ENCODE measurements at places on chromosomes 1 and 21.

DNA sequence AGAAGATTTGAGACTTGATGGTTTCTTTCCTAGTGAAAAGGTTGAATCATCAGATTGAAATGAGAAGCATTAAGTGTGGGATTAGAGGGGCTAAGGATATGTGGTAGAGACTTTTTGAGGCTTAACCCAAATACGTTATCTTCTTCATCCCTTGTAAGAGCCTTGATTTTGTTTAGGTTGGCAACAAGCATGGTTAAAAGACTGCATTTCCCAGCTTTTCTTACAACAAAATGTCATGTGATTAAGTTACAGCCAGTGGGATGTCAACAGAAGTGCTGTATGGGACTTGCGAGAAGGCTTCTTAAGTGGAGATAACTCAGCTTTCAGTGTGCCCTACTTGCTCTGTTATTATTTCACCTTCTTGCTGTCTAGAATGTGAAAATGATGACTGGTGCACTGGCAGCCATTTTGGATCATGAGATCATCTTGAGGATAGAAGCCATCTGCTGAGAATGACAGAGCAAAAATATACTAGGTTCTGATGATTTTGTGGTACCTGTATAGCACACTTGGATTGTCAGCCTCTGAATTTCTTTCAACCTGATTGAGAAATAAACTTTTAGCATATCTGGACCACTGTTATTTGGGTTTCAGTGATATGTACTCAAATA, 41.3 kb upstream of the GNG12 start:
- no peak for DNase-seq

- DNase-seq = no peak
Observed at GRCh38 chr21:41626021-41626420, 118.1 kb upstream of the TMPRSS2 start.

- no peak for DNase-seq
Observed at GRCh38 chr1:181028615-181029014, 5.2 kb upstream of the MR1 start.

DNA sequence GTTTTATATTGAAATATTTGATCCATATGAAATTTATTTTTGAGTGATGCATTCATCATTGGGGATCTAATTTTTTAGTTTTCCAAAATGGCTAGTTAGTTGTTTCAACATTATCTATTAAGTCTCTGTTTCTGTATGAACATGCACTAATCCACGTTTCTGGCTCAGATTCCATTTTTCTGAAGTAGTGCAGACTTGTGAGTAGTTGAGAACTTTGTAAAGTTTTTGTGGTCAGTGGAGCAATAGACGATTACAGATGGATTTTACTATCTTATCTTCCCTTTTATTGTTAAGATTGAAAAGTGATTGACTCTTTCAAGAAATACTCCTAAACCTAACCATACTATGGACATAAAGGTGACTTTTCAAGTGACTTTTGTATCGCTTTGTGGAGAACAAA, 16.7 kb downstream of the SOAT1 start:
- no peak for DNase-seq

- peak; percentile 5 for DNase-seq
Observed at GRCh38 chr1:198238121-198238520, 81.3 kb downstream of the NEK7 start.

GRCh38 chr1:170215072-170215885, 69.5 kb downstream of the NTMT2 start:
- no peak for DNase-seq

DNA sequence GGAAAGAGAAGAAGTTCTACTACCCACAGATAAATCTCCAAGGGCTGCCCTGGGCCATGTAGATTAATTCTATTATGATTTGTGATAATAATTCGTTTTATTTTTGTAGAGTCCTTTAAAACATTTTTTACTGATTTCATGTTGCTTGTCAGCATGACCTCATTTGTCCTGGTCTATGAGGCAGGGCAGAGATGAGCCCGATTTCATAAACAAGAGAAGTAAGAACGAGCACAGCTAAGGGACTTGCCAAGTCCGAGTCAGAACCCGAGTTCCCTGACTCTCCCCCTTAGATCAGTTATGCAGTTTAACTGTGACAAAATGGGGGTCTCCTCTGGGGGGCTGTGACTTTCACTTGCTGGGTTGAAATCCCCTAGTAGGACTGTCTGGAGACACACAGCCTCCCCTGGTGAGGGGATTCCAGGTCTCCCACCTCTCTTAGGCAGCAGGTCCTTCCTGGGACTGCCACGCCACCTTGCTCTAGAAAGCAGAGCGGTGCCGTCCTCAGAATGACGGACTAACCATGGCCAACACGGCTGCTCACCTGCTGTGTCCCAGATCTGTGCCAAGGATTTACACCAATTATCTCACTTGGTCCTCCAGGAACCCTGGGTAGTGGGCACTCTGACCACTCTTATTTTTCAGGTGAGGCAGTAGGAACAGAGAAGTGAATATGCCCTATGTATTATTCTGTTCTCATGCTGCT, 31.0 kb upstream of the SOX13 start:
- no peak for DNase-seq

All from esophagus squamous epithelium (tissue), 5 donors.